ENCODE measurements at places on chromosomes 2 and 18.
A peak's percentile ranks its signal among the peaks of the same experiment; 100 is the strongest.

DNA sequence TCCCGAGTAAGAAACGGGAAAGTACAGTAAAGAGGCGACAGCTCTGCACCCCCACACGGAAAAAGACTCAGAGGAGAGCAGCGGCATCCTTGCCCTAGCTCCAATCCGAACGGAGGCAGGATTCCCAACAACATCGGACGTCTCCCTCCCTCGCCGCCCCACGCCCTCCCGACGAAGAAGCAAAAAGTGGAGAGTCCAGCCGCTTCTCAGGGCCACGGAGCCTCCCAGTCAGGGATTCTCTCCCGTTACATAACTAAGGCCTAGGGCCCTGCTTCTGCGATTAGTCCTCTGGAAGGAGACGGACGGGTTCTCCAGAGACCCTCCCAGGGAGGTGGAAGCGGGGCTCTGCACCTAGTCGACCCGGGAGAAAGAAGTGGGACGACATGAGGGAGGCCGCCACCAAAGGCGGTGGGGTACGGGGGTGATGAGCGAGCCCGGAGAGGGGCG lies 587 bp downstream of the SUMO1 start:
- no peak for DNase-seq

DNA sequence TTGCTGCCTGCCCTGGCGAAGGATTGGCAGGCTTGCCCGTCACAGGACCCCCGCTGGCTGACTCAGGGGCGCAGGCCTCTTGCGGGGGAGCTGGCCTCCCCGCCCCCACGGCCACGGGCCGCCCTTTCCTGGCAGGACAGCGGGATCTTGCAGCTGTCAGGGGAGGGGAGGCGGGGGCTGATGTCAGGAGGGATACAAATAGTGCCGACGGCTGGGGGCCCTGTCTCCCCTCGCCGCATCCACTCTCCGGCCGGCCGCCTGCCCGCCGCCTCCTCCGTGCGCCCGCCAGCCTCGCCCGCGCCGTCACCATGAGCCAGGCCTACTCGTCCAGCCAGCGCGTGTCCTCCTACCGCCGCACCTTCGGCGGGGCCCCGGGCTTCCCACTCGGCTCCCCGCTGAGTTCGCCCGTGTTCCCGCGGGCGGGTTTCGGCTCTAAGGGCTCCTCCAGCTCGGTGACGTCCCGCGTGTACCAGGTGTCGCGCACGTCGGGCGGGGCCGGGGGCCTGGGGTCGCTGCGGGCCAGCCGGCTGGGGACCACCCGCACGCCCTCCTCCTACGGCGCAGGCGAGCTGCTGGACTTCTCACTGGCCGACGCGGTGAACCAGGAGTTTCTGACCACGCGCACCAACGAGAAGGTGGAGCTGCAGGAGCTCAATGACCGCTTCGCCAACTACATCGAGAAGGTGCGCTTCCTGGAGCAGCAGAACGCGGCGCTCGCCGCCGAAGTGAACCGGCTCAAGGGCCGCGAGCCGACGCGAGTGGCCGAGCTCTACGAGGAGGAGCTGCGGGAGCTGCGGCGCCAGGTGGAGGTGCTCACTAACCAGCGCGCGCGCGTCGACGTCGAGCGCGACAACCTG lies at the start of gene DES:
Gene DES (plus strand): TSS at position 223 of the 857 bp plus-strand sequence. CDS start 86 bp downstream, at position 309.
- peak; percentile 70 for DNase-seq

DNA sequence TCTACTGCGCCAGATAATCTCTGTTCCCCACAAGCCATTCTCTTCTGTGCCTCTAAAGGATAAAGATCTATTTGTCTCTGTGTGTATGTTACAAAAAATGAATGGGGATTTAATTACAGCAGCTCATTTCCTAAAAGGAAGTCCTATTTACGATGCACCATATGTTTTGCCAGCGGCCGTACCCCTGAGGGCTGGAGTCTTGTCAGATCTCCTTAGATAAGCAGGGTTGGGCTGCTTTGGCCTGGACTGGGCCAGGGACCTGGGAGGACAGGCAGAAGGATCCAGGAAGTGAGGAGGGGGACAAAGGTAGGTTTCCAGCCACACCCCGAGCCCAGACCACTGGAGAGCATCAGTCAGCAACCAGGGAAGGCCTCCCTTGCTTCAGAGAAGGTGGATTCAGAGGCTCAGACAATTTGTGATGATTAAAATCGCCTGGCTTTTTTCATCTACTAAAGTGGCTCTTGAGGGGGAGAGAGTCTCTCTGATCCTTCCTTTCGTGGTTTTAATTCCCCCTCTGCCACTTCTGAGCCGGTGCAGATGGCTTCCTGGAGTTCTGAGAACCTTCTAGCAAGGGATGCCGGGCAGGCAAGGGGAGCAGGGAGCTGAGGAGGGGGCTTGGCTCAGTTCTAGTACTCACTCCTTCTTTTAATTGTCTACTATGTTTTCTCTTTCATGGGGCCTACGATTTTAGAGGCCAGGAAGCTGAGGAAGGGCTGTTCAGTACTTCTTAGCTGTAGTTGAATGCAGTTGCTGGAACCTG lies 42.1 kb downstream of the MYCN start:
- DNase-seq: peak; percentile 35

DNA sequence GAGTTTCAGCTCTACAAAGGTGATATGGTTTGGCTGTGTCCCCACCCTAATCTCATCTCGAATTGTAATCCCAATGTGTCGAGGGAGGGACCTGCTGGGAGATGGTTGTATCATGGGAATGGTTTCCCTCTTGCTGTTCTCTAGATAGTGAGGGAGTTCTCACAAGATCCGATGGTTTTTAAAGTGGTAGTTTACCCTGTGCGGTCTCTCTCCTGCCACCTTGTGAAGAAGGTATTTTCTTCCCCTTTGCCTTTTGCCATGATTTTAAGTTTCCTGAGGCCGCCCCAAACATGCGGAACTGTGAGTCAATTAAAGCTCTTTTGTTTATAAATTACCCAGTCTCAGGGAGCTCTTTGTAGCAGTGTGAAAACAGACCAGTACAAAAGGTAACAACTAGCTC lies 306.0 kb downstream of the LRP1B start:
- DNase-seq: no peak

- no peak for DNase-seq
Observed at GRCh38 chr2:223530811-223531210, 71.3 kb downstream of the SCG2 start.

DNA sequence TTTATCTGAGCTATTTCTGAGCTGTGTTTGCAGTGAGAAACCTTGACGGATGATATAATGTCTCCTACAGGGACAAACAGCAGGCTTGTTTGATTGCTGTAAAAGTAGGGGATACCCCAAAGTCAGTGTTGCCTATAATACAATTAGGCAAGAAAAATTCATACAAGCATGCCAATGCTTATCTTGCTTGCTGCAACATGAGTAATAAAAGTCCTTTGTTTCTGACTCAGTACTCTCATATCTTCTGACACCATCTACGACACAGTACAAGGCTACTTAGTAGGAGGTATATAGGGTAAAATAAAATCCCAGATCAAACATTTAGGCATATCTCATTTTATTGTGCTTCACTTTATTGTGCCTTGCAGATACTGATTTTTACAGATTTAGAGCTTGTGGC lies 33.0 kb downstream of the ERBB4 start:
- DNase-seq: no peak

GRCh38 chr18:80029690-80030089 lies 4.5 kb upstream of the RBFA start:
- no peak for DNase-seq

GRCh38 chr2:228417526-228417925 lies 236.0 kb upstream of the SPHKAP start:
- no peak for DNase-seq

Data from kidney (tissue), 22 donors.